ENCODE measurements at places on chromosomes 11 and 22. TPM values are rescaled to one million over a fixed set of nuclear protein-coding genes. Genes with fewer than 3 reads are reported as not detected.

Gene PGA5
- polyA plus RNA-seq: not detected

Gene MS4A12
- polyA plus RNA-seq: not detected

Gene MFRP
- not detected for polyA plus RNA-seq

Gene OR51B5
- polyA plus RNA-seq: 0.54 TPM

Gene CNGA4
- not detected for polyA plus RNA-seq

Gene ANO9
- polyA plus RNA-seq: not detected

Gene APOL1
- not detected for polyA plus RNA-seq

Gene CNTF
- not detected for polyA plus RNA-seq

Gene ARHGAP20
- polyA plus RNA-seq: 52.8 TPM

Gene OR8B8
- 0.35 TPM for polyA plus RNA-seq

Gene UCP3
- polyA plus RNA-seq: 0.58 TPM

Gene C11orf97
- not detected for polyA plus RNA-seq

Gene VEGFB
- 9.3 TPM for polyA plus RNA-seq

Gene LGALS12
- polyA plus RNA-seq: not detected

Gene OR52I2
- polyA plus RNA-seq: not detected

Gene CYTH4
- polyA plus RNA-seq: not detected

Gene DNAJB13
- not detected for polyA plus RNA-seq

Gene CELSR1
- polyA plus RNA-seq: 0.13 TPM

Gene VPREB1
- polyA plus RNA-seq: not detected

Gene LRRC32
- not detected for polyA plus RNA-seq

Gene MISFA
- polyA plus RNA-seq: 2.6 TPM

Gene PYGM
- polyA plus RNA-seq: 0.69 TPM

Gene BRSK2
- polyA plus RNA-seq: 1.7 TPM

Gene ABTB2
- polyA plus RNA-seq: 1.0 TPM

Gene MMP1
- polyA plus RNA-seq: not detected

Gene OR4D5
- not detected for polyA plus RNA-seq

Gene C11orf42
- not detected for polyA plus RNA-seq

Gene CARD18
- polyA plus RNA-seq: 0.46 TPM

Gene KIRREL3
- 3.4 TPM for polyA plus RNA-seq

Gene TSGA10IP
- 0.73 TPM for polyA plus RNA-seq

Gene PRSS23
- polyA plus RNA-seq: 7.1 TPM

Gene OR52N4
- polyA plus RNA-seq: not detected

Gene OR2AT4
- polyA plus RNA-seq: not detected

Gene DYNC2H1
- polyA plus RNA-seq: 19.0 TPM

Gene YPEL4
- 1.0 TPM for polyA plus RNA-seq

Gene RASD2
- not detected for polyA plus RNA-seq

Gene CHRM1
- not detected for polyA plus RNA-seq

Gene OR51B4
- polyA plus RNA-seq: not detected

Gene DUSP8
- polyA plus RNA-seq: 0.62 TPM

Gene CLDN5
- 0.17 TPM for polyA plus RNA-seq

Gene OR5D13
- polyA plus RNA-seq: not detected

Gene SLC37A2
- not detected for polyA plus RNA-seq

Gene SLC22A6
- not detected for polyA plus RNA-seq

Gene DBX1
- polyA plus RNA-seq: not detected

Gene MUC5AC
- polyA plus RNA-seq: not detected

Gene TMEM45B
- polyA plus RNA-seq: not detected

Gene TTC36
- polyA plus RNA-seq: not detected

Gene MYEOV
- polyA plus RNA-seq: not detected

Gene MYBPC3
- polyA plus RNA-seq: 0.08 TPM

Gene LRRC74B
- not detected for polyA plus RNA-seq

Gene KIF18A
- not detected for polyA plus RNA-seq

Gene KCNJ1
- 4.3 TPM for polyA plus RNA-seq

Gene MRGPRF
- not detected for polyA plus RNA-seq

Gene ADAMTS8
- 3.2 TPM for polyA plus RNA-seq

Gene TUBA8
- polyA plus RNA-seq: 71.9 TPM

Gene TEAD1
- 3.6 TPM for polyA plus RNA-seq

Gene LRRN4CL
- polyA plus RNA-seq: not detected

Gene MS4A6E
- not detected for polyA plus RNA-seq

Measured in Purkinje cell (primary cell).